RWPE2 (cell line): ENCODE measurements at places on chromosomes 7 and 10.

- no peak for DNase-seq
Measured at GRCh38 chr7:92714767-92715166, 121.6 kb downstream of the CDK6 start.

GRCh38 chr7:84277628-84278224, 83.1 kb upstream of the SEMA3A start:
- DNase-seq: no peak

- DNase-seq: no peak
Measured at GRCh38 chr7:136919820-136920219, 51.4 kb downstream of the CHRM2 start.

DNA sequence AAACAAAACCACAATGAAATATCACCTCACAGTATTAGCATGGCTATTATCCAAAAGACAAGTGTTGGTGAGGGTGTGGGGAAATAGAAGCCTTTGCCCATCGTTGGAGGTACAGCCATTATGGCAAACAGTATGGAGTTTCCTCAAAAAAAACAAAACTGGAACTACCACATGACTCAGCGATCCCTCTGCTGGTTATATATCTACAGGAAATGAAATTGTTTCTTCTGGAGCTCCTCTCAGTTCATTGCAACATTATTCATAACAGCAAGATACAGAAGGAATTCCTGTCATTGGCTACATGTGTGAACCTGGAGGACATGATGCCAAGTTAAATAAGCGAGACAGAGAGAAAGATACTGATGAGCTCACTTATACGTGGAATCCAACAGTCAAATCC, 2.4 kb upstream of the UBE3C start:
- DNase-seq: no peak
